ENCODE measurements at places on chromosomes 6 and 20.
A peak's percentile ranks its signal among the peaks of the same experiment; 100 is the strongest.

DNA sequence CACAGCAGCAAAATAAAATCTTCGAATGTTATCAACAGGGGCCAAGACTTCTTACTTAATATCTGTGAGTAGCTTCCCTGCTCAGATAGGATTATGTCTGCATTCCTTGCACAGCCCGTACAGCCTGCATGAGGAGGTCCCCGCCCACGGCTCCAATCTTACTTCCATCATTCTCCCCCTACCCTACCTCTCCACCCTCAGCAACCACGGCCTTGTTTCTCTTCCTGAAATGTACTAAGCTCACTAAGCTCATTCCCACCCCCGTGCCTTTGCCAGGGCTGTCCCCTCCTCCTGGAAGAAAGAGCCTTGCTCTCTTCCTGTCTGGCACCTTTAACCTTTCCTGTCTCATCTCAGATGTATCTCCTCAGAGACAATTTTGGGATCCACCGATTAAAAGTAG is 120.4 kb downstream of the BCAS1 start:
- no peak for DNase-seq

- no peak for DNase-seq
Measured at GRCh38 chr6:25165177-25165576, 114.0 kb upstream of the CARMIL1 start.

DNA sequence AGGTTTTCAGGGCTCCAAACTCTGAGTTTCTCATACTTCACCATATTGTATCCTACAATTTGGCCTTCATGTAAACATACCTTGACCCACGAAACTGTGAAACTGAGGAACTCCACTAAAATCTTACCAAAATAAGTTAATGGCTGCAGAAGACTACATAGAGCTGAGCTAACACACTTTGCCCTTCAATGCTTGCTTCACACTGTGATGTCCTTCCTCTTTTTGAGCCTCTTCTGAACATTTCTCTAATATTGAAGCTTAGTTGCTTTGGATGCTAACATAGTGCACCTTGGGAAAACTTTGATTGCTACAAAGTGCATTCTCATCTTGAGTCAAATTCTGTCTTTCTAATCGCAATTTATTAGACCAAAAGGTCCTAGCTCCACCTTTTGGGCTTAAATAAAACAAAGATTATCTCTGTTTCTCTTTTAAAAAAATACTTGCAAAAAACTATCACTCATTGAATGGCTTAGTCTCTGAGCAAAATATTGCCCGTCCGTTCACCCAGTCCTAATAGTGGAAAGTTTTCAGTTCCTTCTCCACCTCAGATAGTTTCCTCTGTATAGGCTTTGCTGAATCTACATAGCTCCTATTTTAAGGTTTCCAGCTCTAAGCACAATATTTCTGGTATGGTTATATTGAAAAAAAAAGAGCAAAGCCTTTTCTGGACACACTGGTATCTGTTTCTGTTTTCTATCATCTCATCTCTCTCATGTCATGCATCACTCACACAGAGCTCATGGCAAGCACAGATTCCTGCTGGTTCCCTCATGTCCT is 494.6 kb downstream of the RFPL4B start:
- DNase-seq = no peak

DNA sequence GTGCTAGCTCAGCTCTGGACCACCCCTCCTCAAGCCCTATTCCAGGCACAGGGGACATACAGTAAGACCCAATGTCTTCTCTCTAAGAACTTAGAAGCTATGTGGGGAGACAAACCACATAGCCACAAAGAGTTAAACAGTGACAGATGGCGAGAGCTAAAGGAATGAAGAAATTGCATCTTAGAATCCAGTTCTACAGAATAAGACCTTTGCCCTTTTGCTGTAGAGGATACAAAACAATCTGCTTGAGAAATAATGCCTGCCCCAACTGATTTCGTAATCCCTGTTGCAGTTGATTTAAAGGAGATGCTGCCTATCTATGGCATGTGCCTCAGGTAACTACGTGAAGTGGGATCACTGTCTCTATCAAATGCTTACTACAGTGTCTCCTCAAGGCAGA is 31.2 kb downstream of the TNFRSF21 start:
- DNase-seq = peak; percentile 45

- DNase-seq = no peak
Measured at GRCh38 chr20:45448270-45448669, 21.3 kb upstream of the WFDC2 start.

GRCh38 chr20:56259948-56260347 is 11.4 kb downstream of the MC3R start:
- DNase-seq = no peak

DNA sequence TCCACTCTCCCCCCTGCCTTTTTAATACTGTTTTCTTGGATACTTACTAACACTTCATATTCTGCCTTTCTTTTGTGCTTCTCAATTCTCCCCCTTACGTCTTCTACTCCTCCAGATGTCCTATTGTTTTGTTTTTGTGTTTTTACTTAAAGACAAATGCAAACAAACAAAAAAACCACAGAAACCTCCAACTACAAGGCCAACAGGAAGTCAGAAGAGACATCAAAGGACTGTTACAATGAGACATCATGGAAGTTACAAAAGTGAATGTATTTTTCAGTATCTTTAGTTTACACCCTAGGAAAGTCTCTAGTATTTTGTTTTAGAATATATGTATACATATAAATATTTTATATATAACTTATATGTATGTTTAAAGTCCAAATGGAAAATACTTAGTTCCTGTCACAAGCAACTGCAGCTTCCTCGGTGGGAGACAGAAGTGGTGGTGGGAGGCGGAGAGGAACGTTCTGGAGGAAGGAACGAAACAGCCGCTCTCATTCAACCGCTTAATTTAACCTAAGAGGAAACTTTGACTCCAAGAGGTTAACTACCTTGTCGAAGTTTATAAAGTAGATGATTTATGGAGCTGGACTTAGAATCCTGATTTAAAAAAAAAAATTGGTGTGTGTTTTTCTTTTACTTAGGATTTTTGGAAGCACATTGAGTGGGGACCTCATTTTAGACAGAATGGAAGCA is 168.9 kb upstream of the PDE10A start:
- DNase-seq = no peak

GRCh38 chr6:34230653-34231371 is 5.9 kb upstream of the HMGA1 start:
- DNase-seq = no peak

DNA sequence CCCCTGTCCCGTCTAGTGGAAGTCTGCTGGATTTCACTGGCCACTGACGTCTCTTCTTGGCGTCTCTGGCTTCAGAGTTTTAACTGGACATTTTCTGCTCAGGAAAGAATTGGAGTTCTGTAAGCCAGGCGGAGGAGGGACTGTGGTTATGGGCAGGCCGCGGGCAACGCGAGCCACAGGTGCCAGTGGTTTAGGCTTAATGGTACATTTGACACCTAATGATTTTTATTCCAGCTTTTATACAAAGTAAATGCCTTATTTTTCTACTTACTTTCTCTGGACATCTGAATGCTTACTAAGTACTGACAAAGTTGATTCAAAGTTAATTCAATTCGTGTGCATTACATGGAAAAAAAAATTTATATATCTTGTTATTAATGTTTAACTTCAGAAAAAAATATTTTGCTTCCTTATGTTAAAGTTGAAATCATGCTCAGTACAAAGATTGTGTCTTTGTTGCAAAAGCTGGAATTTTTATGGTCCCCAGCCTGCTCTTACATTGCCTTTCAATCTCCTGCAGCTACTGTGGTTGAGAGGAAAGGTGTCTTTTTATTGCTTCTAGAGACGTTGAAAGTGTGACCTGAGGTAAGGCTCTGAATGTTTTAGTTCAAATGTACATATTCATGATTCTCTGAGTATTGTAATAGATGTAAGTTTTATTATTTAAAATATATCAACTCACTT is 231.0 kb downstream of the SMOC2 start:
- no peak for DNase-seq

DNA sequence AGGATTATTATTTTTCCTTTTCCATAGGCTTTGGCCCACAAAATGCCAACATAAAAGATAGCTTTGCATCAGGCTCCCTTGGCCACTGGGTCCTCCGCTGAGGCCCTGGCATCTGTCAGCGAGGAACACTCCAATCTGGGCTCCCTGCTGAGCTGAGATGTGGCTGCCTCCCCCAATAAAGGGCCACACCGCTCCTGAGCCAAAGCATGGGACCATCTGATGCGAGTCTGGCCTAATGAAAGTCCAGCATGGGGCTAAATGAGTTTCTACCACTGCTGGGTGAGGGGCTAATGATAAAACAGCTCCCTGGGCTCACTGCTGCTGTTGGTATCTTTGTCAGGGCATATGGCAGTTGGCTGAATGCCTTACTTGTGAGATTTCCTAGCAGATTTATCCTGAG is 817.5 kb upstream of the SLC35B3 start:
- no peak for DNase-seq

GRCh38 chr20:45611054-45611453 is 18.5 kb upstream of the WFDC10A start:
- DNase-seq = peak; percentile 93

DNA sequence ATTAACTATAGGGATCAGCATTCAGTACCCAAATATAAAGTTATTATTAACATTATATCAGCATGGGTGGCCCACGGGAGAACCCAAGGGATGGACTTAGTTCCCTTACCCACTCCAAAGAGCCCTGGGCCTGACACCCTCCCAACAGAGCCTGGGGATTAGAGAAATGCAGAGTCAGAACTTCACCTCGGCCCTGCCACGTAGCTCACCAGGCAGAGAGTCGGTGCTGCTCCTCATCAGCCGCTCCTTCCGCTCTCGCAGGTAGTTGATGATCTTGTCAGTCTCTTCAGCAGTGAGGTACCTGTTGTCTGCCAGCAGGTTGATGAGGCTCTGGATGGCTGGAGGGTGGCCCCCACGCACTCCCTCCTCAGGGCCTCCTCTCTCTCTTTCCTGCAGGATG is 26.6 kb downstream of the NCOA5 start:
- DNase-seq = no peak

GRCh38 chr6:129744201-129744879 is 34.4 kb upstream of the ARHGAP18 start:
- DNase-seq = peak; percentile 94

DNA sequence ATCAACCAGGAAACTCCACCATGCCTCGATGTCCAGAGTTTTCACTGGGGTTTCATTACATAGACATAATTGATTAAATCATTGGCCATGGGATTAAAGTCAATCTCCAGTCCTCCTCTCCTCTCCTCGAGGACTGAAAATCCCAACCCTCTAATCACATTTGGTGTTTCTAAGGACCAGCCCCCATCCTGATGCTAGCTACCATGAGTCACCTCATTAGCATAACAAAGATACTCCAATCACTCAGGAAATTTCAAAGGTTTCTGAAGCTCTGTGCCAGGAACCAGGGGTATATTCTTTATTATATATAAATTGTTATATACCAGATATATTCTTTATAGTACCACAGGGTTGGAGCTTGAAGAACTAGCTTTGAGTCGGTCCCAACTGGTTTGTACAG is 212.9 kb upstream of the PRND start:
- no peak for DNase-seq

GRCh38 chr20:41889844-41890224 is 271.7 kb upstream of the CHD6 start:
- no peak for DNase-seq

GRCh38 chr6:43952746-43953145 is 174.5 kb downstream of the MRPL14 start:
- no peak for DNase-seq

DNA sequence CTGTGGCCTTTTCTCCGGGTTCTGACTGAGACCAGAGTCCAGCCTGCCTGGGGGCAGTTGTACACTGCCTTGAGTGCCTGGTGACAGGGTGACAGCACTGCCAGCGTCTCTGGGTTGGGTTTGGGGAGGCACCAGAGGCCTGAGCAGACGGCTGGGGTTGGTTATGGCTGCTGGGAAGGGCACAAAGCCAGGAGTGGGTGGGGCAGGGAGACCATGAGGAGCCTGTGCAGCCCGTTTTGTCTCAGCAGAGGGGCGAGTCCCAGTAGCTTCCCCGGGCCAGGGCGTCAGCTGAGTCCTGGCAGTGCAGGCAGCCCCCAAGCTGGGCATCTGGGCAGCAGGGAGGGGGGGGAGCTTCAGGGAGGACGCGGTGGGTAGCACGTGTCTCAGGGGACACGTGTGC is 15.3 kb upstream of the SULF2 start:
- DNase-seq = no peak

DNA sequence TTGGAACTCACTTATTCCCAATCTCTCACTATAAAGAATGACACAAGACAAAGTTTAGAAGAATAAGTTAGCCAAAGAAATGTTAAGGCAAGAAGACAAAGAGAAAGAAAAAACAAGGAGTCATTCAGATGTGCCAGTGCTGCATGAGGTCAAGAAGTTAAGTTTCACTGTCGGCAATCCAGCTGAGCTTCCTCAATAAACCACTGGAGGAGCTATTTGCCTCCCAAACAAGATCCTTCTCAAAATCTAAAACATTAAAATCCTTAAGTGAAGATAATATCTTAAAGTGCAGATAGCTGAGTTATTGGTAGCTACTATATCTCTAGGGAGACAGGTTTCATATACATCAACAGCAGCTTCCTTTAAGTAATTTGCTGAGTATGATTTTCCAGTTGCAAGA is 512.3 kb downstream of the HDGFL1 start:
- no peak for DNase-seq

GRCh38 chr20:44776980-44777379 is 31.3 kb downstream of the KCNK15 start:
- peak; percentile 18 for DNase-seq

DNA sequence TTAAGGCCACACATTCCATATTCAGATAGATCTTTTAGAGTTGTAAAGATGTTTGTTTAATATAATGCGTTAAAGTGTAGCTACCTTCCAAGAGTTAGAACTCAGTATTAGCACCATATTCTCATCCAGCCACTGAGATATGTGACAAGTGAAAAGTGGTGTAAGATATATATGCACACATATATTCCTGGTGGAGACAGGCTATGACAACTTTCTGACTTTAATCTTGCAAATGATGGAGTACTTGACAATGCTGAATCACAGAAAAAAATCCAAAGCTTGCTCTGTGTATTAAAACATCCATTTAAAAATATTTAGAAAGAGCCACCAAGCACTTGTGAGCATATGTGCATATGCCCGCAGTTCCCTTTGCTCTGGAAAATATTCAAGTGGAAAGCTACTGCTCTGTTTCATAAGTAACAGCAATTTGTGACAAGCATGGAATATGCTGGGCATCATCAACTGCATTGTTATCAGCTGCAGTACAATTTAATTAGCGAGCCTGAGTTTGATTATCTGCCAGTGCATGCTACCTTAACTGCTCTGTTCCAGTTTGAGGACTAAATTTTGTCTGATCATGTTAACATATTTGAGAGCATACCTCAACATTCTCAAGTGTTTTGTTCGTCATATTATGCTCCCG is 64.8 kb downstream of the VIP start:
- no peak for DNase-seq

- no peak for DNase-seq
Measured at GRCh38 chr20:25504366-25505135, 80.8 kb downstream of the NINL start.

DNA sequence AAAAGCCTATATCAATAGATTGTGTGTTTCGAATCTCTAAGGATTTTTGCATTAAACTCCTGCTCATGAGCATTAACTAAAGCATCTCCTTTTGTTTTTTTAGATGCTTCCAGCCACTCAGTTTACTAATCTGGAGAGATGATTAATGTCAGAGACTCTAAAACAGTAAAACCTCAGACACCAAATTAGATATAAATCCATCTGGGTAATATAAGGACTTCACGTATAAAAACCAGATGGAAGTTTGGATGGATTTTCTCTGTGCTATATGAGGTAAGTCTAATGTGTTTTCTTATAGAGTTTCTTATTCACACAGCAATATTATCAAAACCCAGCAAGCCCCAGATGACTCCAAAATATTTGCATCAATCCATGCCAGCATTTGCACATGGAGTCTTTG is 137.2 kb downstream of the SYNE1 start:
- no peak for DNase-seq

GRCh38 chr20:53287357-53288042 is 306.1 kb downstream of the ZNF217 start:
- DNase-seq = no peak

Measured in LHCN-M2 (cell line).